ENCODE measurements at places on chromosomes 5 and 9. TPM values are rescaled to one million over a fixed set of nuclear protein-coding genes. Genes with fewer than 3 reads are reported as not detected.

AP3B1 gene
- total RNA-seq = 16.5 TPM

DNA sequence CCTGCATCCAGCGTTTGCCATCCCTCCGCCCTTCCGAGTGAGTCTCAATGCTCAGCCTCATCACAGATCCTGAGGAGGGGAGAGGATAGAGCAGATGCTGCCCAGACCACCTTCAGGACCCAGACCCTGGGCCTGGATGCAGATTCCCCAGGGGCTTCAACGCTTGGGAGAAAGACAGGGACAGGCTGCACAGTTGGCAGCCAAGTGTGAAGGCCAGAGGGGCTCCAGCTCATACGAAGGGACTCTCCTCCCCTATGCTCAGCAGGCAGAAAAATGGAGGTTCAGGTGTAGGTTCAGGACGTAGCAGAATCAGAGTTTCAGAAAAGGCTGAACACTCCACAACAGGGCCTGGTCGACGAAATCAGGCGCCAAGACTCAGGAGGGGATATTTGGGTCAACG lies 378.5 kb upstream of the IRX1 start:
- DNase-seq = no peak

DOK3 gene
- total RNA-seq = 5.0 TPM

AMBP gene
- not detected for total RNA-seq

TRPM3 gene
- 3.1 TPM for total RNA-seq

- peak; percentile 75 for DNase-seq
These were observed 27.1 kb upstream of the SLC6A19 start for GRCh38 chr5:1174122-1174936.

- no peak for DNase-seq
These were observed 293.4 kb downstream of the YTHDC2 start for GRCh38 chr5:113806904-113807303.

C9orf153 gene
- total RNA-seq = not detected

PCDHB16 gene
- total RNA-seq = 0.58 TPM

DNA sequence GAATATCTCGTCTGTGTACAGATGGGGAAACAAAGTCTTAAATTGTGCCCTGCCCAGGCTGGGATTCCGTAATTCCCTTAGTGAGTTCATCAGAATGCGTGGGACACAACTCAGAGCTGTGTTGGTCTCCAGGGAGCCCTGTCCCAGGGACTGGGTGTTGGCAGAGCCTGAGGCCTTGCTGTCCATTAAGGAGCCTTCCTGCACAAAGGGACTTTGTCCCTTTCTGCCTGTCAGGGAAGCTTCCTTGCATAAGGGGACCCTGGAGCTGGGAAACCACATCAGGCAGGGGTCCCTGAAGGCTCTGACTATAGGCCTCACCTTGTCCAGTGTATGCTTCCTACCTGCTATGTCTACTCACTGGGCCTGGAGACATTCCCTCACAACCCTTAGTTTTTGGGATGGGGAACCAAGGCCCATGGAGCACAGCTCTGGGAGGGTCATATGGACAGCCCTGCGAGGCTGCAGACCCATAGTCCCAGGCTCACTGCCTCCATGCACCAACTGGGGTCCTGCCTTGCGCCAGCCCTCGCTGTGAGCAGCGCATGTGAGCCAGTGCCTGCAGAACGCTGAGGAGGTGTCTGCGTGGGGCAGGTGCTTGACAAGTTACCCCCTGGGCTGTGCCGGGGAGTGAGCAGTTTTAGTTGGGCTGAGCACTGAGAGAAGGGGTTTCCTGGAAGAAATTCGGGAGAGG lies 1.6 kb downstream of the CARD19 start:
- peak; percentile 40 for DNase-seq

GRCh38 chr5:41940641-41941040 lies 15.6 kb downstream of the FBXO4 start:
- DNase-seq = no peak

DNA sequence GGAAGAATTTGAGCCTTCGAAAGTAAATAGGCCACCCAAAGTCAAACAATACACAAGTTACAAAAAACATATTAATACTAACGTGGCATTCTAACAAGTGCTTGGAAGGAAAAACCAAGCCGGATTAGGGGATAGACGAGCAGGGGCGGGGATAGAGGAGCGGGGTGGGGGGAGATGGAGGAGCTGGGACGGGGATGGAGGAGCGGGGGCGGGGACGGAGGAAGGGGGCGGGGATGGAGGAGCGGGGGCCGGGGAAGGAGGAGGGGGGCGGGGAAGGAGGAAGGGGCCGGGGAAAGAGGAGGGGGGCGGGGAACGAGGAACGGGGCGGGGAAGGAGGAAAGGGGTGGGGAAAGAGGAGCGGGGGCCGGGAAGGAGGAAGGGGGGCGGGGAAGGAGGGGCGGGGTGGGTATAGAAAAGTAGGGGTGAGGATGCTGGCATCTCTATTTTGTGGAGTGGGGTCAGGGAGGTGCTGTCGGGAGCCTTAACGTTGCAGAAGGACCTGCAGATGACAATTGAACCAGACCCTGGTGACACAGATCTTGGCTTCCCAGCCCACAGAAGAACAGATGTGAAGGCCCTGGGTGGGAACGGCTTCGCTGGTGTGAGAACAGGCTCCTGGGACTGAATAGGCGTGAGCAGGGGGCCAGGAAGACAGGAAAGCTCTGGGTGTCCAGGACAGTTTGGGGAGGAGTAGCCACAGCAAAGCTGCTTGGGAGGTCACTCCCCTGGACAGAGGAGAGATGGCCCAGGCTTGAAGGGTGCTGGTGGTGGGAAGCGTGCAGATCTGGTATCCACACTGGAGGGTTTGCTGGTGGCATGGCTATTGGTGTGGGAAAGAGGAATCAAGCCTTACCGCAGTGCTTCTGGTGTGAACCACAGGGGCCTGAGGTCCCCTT lies 233.3 kb upstream of the DAP start:
- DNase-seq = no peak

DNA sequence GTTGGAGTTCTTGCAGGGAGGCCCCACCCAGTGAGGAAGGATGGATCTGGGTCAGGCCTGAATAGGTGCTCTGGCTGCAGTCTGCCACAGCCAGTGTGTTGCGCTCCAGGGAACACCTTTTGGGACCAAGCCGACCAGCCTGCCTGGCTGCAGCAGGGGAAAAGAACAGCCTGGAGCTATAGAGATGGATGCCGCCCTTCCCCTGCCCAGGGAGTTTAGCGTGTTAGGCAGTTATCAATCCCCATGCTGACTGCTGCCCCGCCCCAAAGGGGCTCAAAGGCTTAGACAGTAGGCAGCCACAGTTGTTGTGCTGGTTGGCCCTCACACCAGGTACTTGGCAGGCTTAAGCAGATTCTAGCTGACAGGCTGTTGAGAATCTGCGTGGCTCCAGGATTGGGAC lies 153.4 kb upstream of the ADAMTS19 start:
- DNase-seq = no peak

GRCh38 chr5:53276825-53277224 lies 167.3 kb upstream of the MOCS2 start:
- DNase-seq = no peak

GRCh38 chr9:77271023-77271690 lies 93.8 kb downstream of the VPS13A start:
- DNase-seq = no peak

GRCh38 chr5:90529939-90530677 lies 724 bp upstream of the LYSMD3 start:
- peak; percentile 91 for DNase-seq

- DNase-seq = no peak
These were observed 86.1 kb downstream of the SH3TC2 start for GRCh38 chr5:148976569-148977381.

- peak; percentile 13 for DNase-seq
These were observed 30.8 kb downstream of the NAA35 start for GRCh38 chr9:85971731-85972130.

DNA sequence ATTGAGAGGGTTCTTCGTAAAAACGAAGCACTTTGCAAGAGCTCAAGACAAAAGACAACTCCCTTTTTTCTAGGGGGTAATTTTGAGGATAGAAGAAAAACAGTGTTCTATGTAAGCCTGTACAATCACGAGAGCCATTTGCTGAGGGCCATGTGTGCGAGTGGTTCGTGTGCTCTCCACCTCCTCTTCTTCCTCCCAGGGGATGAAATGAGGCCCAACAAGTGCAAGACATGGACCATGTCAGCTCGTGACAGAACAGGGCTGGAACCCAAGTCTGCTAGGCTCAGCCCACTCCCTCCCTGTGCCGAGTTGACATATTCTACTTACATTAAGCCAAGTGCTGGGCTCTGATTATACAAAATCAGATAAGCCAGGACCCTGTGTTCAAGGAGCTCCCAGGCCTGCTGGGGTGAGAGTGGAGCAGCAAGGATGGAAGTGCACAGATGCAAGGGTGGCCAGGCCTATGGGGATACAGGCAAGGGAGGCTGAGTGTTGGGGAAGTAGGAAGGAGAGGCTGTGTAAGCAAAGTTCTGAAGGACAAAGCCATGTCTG lies 97.9 kb upstream of the MSX2 start:
- peak; percentile 52 for DNase-seq

PRRX2 gene
- total RNA-seq = not detected

All from stomach (tissue), 19 donors.